Activated CD4-positive, alpha-beta T cell treated with anti-CD3 and anti-CD28 coated beads, Interleukin-2, amount 50 U/mL, for 48 hours (primary cell): ENCODE measurements at places on chromosomes 6 and 20.

- no peak for DNase-seq
Observed at GRCh38 chr6:117776441-117776840, 101.2 kb downstream of the NUS1 start.

DNA sequence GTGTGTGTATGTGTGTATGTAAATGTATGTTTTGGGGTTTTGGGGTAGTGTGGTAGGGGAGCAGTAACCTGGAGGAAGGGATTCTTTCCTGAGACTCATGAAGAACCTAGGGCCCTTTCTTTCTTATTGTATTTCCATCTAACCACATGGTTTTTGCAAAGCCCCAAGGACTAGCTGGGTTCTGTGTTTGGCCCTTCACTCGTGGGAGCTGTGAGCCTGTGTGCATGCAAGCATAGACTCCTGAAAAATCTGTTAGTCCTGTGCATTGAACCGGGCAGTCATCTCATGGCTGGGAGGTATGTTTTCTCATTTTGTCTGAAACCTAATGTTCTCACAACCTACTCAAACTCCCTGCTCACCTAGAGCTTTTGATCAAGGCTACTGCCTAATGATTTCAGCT lies 219.1 kb downstream of the PHACTR1 start:
- DNase-seq: no peak

GRCh38 chr6:136077834-136078576 lies 172.1 kb downstream of the MTFR2 start:
- no peak for DNase-seq

- DNase-seq: no peak
Observed at GRCh38 chr6:169321546-169321945, 67.9 kb upstream of the THBS2 start.
